ENCODE measurements at places on chromosomes 7 and 10. TPM values are rescaled to one million over a fixed set of nuclear protein-coding genes. Genes with fewer than 3 reads are reported as not detected.

The IL15RA gene
- 2.1 TPM for total RNA-seq

The GPRIN2 gene
- total RNA-seq: not detected

DNA sequence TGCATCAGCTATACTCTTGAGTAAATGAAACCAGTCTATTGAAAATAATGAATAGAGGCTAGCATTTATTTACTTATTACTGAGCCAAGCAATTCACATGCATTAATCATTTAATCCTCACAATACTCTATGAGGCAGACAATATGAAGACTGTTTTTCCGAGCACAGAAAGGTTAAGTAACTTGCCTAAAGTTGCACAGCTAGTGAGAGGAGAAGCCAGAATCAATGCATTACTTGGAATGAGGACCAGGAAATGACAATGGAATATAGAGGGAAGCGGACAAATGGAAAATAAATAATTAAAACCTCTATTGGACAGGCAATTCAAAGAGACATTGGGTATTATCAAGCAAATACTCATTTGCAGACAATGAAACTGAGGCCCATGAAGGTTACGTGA is 207.6 kb upstream of the PRKCQ start:
- no peak for DNase-seq

DNA sequence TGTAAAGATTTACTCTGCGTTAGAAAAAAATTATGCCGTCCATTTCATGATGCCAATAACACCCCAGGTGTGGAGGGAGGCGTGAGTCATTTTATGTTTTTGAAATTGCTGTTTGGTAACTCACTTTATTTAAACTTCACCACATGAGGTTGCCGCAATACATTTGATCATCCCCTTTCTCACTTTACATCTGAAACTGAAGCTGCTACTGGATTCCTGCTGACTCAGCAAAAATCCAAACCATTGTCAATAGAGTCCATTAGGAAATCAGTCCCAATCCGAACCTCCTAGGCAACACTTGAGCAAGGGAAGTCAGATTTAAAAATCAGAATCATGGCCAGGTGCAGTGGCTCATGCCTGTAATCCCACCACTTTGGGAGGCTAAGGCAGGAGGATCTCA is 136.6 kb upstream of the SVIL start:
- DNase-seq: no peak

- no peak for DNase-seq
These were observed 605.4 kb downstream of the KCNMA1 start for GRCh38 chr10:77032188-77032570.

GRCh38 chr7:4739528-4739992 is 35.9 kb upstream of the AP5Z1 start:
- DNase-seq: peak; percentile 73

GRCh38 chr10:114871379-114871778 is 49.8 kb downstream of the FHIP2A start:
- DNase-seq: no peak

The COG5 gene
- total RNA-seq: 53.1 TPM

- DNase-seq: no peak
These were observed 110.3 kb downstream of the C1GALT1 start for GRCh38 chr7:7292608-7293007.

- DNase-seq: no peak
These were observed 12.4 kb upstream of the SERPINE1 start for GRCh38 chr7:101114492-101114891.

DNA sequence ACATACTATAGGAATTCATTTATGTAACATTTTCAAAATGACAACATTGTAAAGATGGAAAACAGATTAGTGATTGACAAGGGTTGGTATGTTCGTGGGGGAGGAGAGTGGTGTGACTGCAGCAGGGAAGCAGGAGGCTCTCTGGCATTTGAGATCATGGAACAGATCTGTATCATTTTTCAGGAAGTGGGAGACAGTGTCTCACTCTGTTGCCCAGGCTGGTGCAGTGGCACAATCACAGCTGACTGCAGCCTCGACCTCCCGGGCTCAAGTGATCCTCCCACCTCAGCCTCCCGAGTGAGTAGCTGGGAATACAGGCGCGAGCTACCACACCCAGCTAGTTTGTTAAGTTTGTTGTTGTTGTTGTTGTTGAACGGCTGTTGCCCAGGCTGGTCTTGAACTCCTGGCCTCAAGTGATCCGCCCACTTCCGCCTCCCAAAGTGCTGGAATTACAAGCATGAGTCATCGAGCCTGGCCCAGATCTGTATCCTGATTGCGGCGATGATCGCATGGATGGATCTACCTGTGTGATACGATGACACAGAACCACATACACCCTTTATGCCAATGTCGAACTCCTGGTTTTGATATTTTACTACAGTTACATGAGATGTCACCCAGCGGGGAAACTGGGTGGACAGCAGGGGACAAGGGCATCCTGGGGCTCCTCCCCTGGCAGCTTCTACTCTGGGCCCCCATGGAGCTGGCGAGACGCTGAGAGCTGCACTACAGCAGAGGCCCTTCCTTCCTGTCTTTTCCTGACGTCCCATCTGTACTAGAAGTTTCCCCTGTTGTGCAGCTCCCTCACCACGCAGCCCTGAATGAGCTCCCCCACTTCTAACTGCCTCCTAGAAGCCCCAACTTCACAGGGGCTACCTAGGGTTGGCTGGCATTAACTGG is 12.3 kb upstream of the CYTH3 start:
- DNase-seq: no peak

- DNase-seq: no peak
These were observed 13.3 kb upstream of the CHCHD3 start for GRCh38 chr7:133095119-133095671.

GRCh38 chr10:99870123-99870730 is 87.8 kb downstream of the ABCC2 start:
- peak; percentile 17 for DNase-seq

GRCh38 chr10:30840395-30841050 is 191.1 kb downstream of the ZNF438 start:
- peak; percentile 51 for DNase-seq

The IFIT2 gene
- total RNA-seq: 30.7 TPM

- DNase-seq: no peak
These were observed 11.5 kb upstream of the PSTK start for GRCh38 chr10:122968698-122969097.

DNA sequence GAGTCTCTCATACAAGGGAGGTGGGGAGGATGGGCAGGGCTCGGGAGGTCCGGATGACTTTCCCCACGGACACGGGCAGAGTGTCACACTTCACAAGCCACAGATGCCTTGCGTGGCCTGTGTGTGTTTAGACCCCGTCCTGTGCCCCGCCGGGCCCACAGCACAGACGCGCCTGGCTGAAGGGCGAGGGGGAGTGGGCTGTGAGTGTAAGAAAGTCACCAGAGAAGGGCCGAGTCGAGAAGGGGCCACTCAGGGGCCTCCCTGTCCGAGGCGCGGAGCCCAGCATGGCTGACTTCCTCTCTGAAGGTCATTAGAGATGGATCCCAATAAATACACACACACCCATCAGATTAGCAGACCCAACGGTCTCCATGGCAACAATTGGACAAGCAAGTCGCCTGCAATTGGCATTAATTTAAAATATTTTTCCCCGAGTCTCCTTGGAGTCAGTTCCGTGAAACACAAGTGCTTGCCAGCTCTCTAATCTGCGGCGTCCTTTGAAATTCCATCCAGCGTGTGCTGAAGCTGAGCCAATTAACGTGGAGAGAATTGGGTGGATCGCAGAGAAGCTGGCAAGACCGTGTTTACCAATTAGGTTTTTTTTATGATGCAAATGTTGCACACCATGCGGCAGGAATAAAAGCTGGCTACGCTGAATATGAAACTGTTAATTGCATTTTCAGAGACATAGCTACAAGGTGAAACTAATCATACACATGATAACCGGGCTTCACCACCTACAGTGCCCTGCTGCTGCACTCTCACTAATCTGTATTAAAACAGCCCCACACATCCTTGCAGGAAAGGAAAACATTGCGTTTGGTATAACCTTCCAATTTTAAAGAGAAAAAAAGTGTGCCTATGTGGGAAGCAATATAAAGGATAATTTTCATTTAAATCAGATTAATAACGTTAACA is 571.2 kb downstream of the PTPRN2 start:
- DNase-seq: no peak

- no peak for DNase-seq
These were observed 74.3 kb downstream of the SEMA3E start for GRCh38 chr7:83574616-83575015.

GRCh38 chr10:60338786-60339185 is 50.9 kb downstream of the ANK3 start:
- DNase-seq: no peak

The UTF1 gene
- total RNA-seq: not detected

- peak; percentile 40 for DNase-seq
These were observed 42.0 kb downstream of the PRR15 start for GRCh38 chr7:29605671-29606070.

- peak; percentile 46 for DNase-seq
These were observed 7.6 kb upstream of the ZNF503 start for GRCh38 chr10:75408911-75409885.

GRCh38 chr10:117134306-117135025 is 3.6 kb downstream of the VAX1 start:
- DNase-seq: no peak

The TMEM26 gene
- total RNA-seq: 5.7 TPM

GRCh38 chr7:4265676-4266075 is 416.4 kb upstream of the FOXK1 start:
- no peak for DNase-seq

GRCh38 chr10:2362331-2362730 is 625.0 kb upstream of the ADARB2 start:
- no peak for DNase-seq

GRCh38 chr7:44883961-44884620 is 1.2 kb downstream of the PURB start:
- DNase-seq: no peak

- DNase-seq: peak; percentile 26
These were observed 96.5 kb downstream of the OTUD1 start for GRCh38 chr10:23535381-23535780.

DNA sequence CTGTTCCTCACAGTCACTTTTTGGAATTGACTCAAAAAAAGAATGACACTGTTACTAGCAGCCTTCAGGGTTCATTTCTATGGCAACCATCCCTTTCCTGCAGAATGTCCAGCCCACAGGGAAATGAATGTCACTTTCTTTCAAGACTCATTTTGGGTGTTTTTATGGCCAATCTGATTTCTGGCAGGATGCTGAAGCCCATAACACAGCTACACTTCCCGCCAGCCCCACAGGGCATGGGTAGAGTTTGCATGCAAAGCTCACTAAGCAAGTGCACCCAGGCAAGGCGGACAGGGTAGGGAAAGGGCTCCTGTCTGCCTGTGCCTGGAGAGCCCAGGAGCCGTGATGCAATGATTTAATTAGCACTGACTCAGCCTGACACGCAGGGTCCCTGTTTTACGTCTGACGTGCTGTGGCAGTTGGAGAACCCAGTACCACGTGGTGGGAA is 26.1 kb upstream of the GPAM start:
- peak; percentile 77 for DNase-seq

The CABCOCO1 gene
- 3.4 TPM for total RNA-seq

The FAM24A gene
- total RNA-seq: not detected

GRCh38 chr10:86712317-86712707 is 44.0 kb downstream of the LDB3 start:
- peak; percentile 28 for DNase-seq

The PLXDC2 gene
- total RNA-seq: 11.2 TPM

DNA sequence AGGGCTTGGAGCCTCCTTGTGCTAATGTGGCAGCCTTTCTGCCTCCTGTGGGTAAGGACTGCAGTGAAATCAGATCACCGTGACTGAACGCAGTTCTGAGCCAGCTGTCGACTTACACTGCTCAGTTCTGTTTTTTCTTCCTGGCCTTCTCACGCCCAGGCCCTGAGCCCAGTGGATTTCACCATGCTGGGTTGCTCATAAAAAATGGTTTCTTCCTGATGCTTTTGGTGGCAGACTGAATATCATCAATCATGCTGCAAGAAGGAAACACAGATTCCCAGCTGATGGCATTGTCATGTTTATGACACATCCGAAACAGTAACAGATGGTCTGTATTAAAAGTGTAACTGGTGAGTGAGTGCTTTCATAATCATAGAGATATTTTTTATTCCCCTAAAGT is 389.6 kb downstream of the GALNT17 start:
- no peak for DNase-seq

DNA sequence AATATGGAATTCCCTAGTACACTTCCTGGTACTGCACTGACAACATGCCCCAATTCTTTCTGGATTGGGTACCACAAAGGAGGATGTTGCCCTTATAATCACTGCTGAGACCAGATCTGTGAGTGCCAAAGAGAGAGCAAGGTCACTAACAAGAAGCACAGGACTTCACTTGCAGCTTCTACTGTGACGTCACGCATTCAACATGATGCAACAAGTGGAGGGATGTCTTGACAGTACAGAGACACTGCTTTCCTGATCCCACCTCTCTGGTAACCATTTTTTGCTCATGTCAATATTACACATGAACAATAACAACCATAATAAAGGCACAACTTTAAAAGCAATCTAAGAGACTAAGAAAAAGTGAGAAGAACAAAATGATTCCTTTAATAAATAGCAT is 414.1 kb upstream of the LRRN3 start:
- no peak for DNase-seq
